ENCODE measurements at places on chromosomes 5 and 9.

DNA sequence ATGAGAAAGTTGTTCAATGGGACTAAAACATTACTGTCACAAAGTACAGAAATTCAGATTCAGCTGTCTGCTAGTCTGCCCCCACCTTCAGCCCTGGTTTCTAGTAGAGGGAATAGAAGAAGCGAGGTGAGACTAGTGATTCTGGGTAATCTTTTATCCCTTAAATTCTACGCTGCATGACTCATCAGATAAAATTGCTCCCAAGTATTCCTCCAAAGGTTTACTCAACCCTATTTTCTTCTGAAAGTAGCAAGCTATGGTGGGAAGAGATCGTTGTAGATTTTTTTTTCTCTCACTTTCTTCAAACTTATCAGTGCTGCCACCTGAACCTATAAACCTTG, 318.9 kb upstream of the RIOK2 start:
- no peak for DNase-seq

DNA sequence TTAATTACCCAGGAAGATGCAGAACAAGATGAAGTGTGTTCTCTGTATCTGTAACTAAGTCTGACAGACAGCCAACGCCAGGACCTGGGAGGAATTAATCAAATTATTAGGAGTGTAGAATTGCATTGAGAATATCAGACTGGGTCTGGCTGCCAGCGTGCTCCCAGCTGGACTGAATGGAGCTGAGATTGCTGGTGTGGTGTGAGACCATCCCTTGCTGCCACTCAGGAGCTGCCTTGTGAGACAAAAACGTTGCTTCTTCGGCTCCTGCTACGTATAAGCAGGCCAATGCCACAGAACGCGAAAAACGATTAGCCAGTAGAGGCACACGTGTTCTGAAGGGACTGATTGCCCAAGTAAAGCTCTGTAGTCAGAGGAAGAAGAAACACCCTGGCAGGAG, 66.8 kb downstream of the AMBP start:
- no peak for DNase-seq

DNA sequence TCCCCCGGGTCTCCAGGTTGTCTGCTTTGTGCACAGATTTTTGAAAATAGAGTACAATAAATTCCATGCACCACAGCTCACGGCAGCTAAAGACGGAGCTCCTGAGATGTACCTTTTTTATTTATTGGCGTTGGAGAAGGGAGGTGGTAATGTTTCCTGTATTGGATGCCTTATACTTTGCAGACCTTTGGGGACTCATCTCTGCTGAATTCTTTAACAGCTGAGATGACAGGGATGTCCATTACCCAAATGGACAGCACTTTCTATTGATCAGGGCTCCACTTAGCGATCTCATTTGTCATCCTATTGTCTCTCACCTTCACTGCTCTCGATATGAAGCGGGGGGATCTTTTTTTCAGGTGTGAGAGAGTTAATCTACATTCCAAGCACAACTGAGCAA, 137.8 kb downstream of the EFNA5 start:
- no peak for DNase-seq

- DNase-seq = no peak
Measured at GRCh38 chr9:120979797-120980196, 53.2 kb upstream of the TRAF1 start.

DNA sequence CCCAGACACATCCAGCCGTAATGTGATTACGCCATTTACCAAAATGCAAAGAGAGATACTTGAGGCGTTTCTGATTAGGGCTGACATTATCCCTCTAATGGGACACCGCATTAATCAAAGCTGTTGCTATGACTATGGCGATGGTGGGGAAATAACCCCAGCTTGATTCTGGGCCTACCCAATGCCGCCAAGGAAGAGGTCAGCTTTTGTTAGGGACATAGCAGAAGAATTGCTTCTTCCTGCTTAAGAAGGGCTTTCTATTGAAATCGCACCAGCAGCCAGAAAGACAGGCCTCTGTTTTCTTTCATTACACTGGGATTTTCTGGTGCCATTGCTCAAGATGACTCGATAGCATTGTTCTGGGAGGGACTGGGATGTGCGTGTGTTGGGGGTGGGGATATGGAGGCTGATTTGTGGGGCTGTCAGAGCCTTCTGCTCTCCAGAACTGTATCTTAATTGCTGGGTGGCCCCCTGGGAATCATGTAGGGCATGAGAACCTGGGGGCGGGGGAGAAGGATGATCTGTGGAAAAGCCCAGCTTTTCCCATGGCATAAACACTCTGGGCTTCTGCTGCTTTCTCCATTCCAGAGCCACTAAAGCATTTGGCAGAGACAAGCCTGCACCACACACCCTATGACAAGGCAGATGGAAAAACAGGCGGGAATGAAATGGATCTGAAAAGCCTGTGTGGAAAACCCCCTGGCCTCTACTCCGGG, 106.5 kb upstream of the RAD23B start:
- peak; percentile 76 for DNase-seq

DNA sequence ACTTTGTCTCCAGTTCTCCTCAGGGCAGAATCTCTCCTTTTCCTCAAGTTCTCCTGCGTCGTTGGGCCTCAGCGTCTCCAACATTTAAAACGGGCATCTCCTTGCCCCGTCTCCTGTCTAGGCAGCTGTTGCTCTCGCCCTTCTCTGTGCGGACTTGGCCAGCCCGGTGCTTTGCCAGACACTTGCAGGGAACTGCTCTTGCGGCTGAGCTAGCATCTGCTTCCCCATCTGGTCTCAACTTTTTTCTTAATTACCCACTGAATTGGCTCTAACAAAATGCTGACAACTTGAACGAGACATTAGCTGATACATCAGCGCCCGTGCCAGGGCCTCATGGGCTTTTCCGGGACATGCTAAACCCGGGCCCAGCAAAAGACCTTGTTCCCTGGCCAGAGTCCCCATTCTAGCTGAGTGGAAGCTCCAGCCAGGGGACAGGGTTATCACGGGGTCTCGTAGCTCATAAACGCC, 25.1 kb downstream of the ZNF618 start:
- peak; percentile 31 for DNase-seq

All from eye (tissue), 1 donor.